ENCODE measurements at places on chromosomes 5 and 9. TPM values are rescaled to one million over a fixed set of nuclear protein-coding genes. Genes with fewer than 3 reads are reported as not detected.

Gene TLE4
- total RNA-seq, result 32.8 TPM

Gene IL31RA
- total RNA-seq, result 0.50 TPM

Gene LCN9
- total RNA-seq, result not detected

Gene MELK
- 22.0 TPM for total RNA-seq

Gene IFNA13
- total RNA-seq, result not detected

Measured in mammary epithelial cell (primary cell).